ENCODE measurements at places on chromosomes 7 and 10. TPM values are rescaled to one million over a fixed set of nuclear protein-coding genes. Genes with fewer than 3 reads are reported as not detected.

The EVX1 gene
- 0.10 TPM for total RNA-seq

The GTPBP10 gene
- 25.4 TPM for total RNA-seq

The CCT6A gene
- 294 TPM for total RNA-seq

The SMKR1 gene
- total RNA-seq: 10.1 TPM

The ABCC2 gene
- 138 TPM for total RNA-seq

The CYP3A5 gene
- total RNA-seq: 1.4 TPM

All from A549 treated with GW870086 at 1 μM for 4 hours (cell line).